Stimulated activated CD8-positive, alpha-beta memory T cell treated with anti-CD3 and anti-CD28 coated beads, Interleukin-4, amount 100 ng/mL, for 1 hour (primary cell): ENCODE measurements at places on chromosomes 3 and 15.

GRCh38 chr3:78889348-78889747 is 878.5 kb downstream of the ROBO1 start:
- no peak for DNase-seq

DNA sequence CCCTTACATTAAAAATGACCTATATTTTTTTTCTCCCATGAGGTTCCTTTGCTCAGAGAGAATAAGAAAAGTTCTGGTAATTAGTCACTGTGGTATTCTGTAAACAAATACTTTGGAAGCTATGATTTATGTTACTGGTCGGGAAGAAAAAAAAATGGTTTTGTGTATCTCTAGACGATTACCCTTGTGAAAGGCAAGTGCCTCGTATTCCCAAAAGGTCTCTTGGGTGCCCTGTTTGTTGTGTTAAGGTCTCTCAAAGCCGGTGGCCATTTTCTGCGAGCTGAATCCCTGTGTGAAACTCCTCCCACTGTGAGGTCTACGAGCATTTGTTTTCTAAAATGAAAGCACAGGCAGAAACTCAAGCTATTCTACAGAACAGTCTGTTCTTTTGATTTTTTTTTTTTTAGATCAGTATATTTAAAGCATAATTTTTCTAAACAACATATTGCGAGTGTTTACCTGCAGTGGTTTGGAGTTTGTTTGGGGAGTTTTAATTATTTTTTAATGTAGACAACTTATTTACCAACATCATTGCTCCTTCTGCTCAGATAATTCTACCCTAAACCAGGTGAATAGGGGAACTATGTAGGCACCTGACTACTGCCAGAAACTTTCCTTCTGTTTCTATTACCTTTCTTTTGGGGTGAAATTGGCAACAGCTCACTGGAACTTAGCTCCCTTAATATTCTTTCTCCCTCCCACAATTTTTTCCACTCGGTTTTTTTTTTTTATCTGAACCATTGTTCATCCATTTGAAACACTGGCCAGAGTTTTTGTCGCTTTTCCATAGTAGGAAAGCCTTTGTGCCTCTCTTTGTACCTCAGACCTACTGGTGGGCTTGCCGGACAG is 44.0 kb downstream of the ZBTB38 start:
- no peak for DNase-seq

DNA sequence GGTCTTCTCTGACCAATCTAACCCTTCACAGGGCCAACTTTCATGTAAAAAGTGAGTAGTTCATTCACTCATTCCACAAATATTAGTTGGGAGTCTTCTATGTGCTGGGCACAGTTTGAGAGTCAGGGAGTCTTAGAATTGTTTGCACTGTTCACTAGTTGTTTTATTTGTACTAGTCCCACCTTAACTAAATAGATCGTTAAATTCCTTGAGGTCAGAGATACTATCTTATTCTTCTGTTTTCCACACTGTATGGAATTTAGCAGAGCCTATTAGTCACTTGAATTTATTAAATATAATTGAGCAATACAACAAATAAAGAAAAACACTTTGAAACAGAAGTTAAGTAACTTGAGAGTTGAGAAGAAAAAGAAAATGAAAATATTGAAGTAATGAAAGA is 40.8 kb upstream of the SPTSSB start:
- DNase-seq = no peak

DNA sequence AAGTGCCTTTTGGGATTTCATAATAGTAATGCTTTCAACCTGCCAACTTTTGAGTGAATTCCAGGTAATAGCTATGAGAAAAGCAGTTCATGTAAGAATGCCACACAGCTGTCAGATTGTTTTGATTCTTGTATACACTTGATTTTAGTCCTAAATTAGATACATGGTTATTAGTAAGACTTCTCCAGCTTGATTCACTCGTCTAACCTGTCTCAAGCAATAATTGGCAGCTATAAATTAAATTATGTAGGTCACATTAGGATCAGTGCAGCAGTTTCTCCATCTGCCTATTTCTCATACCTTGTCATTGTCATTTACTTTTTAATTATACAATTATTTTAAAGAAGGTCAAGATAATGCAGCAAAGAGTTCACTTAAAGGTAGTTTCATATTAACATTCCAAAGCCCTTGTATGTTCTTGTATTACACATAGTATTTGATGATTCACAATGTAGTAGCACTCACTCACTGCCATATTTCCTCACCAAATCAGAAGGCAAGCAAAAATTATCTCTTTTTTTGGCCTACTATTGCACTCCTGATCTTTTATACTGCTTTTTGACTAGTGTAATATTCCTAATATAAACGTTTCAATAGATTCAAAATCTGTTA is 10.9 kb upstream of the CRYBG3 start:
- no peak for DNase-seq

DNA sequence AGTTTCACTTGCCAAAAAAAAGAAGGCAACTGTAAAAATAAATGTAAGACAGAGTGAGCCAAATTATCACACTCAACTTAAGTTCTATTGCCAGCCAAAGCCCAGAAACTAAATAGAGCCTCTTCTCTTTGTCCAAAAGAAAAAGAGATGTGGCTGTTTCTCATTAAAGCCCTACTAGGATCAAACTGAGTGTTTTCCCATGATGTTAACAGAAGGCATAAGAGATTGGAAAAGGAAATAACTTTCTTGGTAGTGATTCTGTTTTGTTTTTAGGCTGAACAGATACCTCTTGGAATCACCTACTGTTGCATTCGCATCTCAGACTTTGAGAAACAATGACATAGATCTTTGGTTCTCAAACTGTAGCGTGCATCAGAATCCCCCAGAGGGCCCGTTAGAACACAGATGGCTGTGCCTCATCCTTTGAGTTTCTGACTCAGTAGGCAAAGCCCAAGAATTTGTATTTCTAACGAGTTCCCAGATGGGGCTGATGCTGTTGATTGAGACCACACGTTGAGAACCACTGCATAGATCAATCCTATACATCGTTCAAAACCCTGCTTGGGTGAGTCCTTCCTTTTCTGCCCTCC is 42.5 kb upstream of the SRGAP3 start:
- DNase-seq = no peak

- no peak for DNase-seq
Measured at GRCh38 chr15:45641999-45642932, 7.4 kb downstream of the SQOR start.

- DNase-seq = no peak
Measured at GRCh38 chr3:10460951-10461545, 44.3 kb downstream of the ATP2B2 start.

- DNase-seq = no peak
Measured at GRCh38 chr15:94212291-94212690, 19.1 kb upstream of the MCTP2 start.

DNA sequence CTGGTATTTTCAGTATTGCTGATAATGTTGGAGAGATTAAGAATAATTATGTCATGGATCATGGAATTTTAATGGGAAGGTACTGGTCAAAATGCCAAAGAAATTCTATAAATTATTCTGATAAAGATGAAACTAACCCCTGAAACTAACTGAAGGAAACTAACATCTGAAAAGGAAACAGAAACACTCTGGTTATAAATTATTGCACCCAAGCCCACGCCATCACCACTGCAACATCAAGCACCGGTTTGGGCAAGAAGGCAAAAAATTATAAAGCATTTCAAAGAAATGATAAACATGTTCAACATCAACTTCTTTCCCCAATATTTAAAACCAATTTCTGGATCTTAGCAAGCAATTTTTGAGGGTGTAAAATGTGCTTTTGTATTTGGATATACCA is 372.5 kb downstream of the TBC1D5 start:
- DNase-seq = no peak

DNA sequence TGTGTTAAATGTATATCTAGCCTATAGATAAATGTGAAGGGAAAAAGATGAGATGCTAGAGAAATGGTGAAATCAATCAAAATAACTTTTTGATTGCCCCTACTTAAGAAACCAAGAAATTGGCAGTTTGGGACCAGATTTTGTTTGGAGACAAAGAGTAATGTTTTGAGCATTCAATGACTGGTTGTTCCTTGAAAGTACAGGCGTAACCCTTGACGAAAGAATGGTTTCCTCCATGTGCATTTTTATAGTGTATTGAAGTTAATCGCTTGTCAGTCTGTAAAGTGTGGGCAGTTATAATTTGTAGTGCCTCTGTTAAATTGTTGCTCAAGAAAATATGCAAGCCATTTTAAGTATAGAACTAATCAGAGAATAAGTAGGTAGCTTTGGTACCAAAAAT is 1.2 kb downstream of the KIF23 start:
- DNase-seq = no peak

GRCh38 chr3:141992512-141992911 is 116.1 kb downstream of the ATP1B3 start:
- DNase-seq = no peak

- DNase-seq = no peak
Measured at GRCh38 chr3:5260992-5261501, 73.5 kb downstream of the EDEM1 start.

- no peak for DNase-seq
Measured at GRCh38 chr3:182487143-182487542, 306.2 kb upstream of the ATP11B start.

DNA sequence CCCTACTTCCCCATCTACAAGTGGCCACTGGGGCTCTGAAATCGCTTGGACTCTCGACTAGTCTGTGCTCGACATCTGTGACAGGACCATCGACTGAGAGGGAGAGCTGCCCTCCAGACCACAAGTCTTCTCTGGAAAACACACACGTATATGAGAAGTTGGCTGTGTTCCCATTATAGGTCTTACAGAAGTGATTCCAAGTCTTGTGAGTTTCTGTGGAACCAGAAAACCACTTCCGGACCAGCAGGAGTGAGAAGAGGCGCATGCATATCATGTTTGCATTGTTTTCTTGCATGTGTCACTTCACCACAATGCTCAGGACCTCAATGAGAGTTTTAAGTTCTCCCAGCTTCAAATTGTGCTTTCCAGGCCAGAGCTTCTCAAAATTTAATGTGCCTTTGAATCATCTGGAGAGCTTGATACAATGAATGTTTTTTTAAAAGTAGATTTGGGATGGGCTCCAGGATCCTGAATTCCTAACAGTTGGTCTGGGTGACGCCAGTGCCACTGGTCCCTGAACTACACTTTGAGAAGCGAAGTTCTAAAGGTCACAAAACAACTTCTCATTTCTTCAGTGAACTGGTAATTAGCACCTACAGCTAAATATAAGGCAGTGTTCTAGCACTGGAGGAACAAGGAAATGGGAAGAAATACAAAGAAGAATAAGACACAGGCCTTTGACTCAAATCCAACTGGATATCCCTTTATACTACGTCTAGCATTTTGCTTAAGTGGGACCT is 15.7 kb downstream of the LIPC start:
- DNase-seq = no peak

DNA sequence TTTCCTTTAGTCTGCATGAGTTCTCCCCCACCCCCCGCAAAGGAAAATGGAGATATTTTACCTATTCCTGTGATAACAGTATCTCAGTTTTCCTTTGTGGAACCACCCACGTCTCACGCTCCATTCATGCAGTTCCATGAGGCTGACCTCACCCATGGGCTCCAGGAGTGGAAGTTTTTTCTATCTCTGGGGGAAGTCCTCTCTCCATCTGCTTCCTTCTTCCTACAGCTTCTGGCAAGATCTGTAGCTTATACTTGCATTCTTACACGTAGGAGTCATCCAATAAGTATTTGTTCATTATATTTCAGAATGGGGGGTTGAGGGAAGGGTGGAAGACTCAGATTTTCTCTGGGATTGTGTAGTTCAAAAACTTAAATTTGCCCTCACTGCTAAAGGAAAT is 5.8 kb upstream of the GLCE start:
- no peak for DNase-seq

DNA sequence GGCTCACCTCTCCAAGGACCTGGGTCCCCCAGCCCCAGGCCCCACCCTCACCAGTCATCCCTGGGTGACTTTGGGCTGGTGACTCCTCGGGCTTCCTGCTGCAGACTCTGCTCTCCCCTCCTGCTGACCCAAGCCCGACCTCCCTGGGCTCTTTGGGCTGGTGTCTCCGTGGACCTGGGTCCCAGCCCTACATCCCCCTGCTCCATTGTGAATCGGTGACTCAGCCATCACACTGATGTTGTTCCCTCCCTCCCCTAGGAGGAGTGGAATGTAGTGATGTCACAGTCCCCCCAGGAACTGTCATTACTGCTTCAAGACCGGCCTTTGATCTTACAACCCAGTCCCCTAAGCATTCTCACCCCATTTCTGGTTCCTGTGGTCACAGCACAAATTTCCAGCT is 83.7 kb downstream of the ADAMTS7 start:
- no peak for DNase-seq
